Right ventricle myocardium superior (tissue), 1 donor: ENCODE measurements at places on chromosomes 2 and 18.

- DNase-seq: peak; percentile 34
Observed at GRCh38 chr2:23593752-23594459, 208.9 kb downstream of the KLHL29 start.

GRCh38 chr18:46939998-46940571 lies 22.7 kb downstream of the KATNAL2 start:
- DNase-seq: no peak

- DNase-seq: no peak
Observed at GRCh38 chr2:237147317-237147716, 61.6 kb downstream of the COPS8 start.

GRCh38 chr2:237459741-237460174 lies 27.3 kb upstream of the MLPH start:
- DNase-seq: no peak

DNA sequence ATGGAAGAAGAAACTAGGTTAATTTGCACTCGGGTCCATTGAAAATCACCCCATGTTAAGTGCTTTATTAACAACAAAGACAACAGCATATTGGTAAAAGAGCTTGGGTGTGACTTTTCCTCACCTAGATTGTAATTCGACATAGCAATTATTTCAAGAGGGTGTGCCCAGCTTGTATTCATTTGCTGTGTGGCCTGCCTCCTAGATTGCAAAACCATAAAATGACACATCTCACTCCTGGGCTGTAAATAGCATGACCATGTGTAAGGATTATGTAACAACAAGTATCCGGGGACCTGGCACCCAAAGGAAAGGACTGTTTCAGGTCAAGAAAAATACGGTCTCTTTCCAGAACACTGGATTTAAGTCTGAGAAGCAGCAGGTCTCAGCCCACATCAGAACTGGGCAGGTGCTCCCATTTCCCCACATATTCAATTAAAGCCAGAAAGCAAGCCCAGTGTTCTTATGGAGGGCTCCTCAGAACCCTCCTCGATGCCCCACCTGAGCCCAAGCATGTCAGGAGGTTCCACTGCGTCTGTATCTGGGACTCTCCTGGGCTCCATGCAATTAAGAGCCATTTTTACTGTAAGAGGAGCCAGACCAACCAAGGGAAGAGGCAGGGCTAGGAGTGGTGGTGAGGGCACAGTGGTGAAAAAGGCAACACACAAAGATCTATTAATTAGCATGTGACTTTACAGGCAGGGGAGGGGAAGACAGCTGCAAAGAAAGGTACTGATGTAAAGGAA lies 39.2 kb downstream of the MREG start:
- no peak for DNase-seq

GRCh38 chr2:128788636-128789220 lies 470.1 kb upstream of the HS6ST1 start:
- DNase-seq: no peak

DNA sequence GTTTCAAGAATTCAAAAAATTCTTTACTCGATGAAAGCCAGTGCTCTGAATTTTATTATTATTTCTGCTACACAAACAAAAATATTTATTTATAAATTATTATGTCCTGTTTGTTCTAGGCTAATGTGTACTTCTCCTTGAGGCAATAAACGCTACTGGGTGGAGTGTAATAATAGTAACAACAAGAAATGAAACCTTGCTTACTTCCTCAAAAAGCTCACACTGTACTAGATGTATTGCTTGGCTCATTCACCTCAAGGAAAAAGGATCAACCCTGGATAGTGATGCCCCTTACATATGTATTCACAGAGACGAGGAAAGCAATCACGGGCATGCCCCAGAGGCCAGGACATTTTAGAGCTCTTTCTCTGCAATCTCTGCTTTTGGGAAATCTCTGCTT lies 685.6 kb upstream of the NXPH2 start:
- DNase-seq: no peak

DNA sequence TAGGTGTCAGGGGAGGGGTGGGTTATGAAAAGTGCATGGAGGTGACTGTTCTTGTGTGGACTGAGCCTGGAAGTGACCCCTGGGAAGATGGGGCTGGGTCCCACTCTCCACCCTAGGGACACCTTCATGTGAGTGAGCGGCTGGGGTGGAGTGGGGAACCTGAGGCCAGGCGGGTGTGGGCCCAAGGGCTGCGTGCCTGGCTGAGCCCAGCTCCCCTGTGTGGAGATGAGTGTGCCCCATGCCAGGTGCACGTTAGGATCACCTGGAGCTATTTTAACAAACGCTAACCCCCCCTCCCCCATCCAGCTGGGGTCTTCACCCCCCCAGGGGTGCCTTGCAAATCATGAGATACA lies 26.5 kb downstream of the ZAP70 start:
- no peak for DNase-seq

DNA sequence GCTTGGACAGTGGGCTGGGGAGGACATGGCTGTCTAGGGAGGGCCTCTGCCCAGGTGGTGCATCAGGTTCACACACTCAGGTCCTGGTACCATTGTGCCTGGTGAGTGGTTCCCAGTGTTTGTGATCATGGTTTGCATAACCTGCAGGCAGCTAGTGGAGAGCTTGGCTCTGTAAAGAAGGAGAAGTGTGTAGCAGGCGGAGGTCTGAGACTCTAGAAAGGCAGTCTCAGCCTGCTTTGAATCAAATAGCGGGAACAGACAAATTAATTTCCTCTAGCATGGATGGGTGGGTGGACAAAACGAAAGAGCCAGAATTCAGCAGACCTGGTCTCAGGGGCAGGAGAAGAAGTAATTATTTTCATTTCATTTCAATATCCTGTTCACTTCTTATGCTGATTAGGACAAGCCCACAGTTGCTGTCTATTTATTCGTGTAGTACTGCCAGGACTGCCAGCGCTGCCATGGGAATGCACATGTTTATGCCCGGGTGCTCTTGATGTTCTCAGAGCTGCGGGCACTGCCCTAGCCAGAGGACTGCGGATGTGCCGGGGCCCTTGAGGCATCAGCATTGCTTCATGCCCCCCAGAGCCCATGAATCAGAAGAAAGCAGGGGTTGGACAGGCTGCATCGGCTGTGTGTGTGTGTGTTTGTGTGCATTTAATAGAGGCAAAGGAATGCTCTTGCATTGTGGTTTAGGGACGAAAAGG lies 45.4 kb upstream of the DLX2 start:
- DNase-seq: no peak

- DNase-seq: no peak
Observed at GRCh38 chr2:151844211-151844896, 16.1 kb upstream of the ARL5A start.

GRCh38 chr2:120614901-120615300 lies 120.8 kb upstream of the GLI2 start:
- peak; percentile 38 for DNase-seq

DNA sequence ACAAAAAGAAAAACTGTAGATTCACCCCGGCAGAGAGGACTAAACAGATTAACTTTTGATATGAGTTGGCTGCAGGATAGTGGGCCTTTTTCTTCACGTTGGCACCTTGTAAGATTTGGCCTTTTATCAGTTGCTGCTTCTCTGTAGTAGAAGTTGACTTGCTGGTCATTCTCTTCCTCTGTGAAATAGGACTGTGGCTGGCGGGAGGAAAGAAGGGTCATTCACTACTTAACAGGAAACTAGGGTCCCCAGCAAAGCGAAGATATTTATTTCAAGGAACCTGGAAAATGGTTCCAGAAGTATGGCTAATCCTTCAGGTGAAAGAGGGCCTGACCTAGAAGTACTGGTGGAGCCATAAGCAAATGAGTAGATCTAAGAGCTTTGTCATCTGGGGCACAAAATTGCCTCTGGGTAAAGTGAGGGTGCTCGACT lies 383 bp upstream of the ATP5MC3 start:
- no peak for DNase-seq

DNA sequence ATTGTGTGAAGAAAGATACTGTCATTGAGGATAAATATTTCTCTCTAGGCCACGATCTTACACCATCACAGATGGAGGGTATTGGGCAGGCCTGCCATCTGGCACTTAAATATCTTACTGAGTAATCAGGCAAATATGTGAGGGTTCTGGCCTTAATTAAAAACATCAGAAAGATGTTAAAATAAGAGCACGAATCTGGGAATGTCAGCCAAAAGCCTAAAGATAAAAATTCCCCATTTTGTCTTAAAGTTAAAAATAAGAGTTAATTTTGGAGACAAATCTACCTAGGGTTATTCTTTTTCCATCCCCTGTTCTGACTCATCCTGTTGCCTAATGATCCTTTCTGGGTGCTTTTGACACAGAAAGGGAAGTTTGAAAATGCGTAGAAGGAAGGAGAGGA lies 121.0 kb downstream of the SUCLG1 start:
- DNase-seq: no peak

DNA sequence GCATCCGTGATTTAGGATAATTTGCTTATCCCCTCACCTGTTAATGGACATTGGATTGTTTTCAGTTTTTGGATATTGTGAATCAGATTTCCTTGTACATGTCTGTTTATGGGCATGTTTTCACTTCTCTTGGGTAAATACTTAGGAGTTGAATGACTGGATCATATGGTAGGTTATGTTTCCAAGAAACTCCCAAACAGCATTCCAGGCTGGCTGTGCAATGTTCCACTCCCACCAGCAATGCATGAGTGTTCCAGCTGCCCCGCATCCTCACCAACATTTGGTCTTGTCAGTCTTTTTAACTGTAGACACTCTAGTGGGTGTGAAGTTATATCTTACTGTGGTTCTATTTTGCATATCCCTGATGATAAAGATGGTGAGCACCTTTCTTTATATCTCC lies 8.9 kb upstream of the LRRFIP1 start:
- no peak for DNase-seq

DNA sequence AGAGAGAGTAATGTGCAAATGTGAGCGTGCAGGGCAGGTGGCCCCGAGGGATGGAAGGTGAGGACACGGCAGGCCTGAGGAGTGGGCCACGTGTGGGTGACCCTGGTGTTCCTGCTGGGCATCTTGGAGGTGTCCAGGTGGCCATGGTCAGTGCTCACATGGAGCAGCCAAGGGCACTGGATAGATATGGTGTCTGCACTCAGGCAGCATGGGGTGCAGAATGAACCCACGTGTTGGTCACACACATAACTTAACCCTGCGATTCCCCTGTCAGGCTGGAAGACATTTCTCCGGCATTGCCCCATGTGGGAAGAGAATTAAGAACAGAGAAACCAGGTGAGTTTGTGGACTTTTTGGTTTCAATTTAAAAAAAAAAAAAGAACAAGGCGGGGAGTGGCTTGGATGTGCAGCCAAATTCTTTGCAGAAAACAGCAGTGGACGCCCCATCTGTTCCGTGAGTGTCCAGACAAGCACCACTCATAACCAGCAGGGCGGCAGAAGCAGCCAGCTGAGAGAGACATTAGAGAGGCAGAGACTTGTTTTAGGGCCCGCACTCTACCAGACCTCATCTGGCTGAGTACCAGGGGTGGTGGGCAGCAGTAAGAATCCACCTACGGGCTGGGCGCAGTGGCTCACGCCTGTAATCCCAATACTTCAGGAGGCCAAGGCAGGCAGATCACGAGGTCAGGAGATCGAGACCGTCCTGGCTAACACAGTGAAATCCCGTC lies 249.8 kb downstream of the ACKR3 start:
- DNase-seq: no peak

DNA sequence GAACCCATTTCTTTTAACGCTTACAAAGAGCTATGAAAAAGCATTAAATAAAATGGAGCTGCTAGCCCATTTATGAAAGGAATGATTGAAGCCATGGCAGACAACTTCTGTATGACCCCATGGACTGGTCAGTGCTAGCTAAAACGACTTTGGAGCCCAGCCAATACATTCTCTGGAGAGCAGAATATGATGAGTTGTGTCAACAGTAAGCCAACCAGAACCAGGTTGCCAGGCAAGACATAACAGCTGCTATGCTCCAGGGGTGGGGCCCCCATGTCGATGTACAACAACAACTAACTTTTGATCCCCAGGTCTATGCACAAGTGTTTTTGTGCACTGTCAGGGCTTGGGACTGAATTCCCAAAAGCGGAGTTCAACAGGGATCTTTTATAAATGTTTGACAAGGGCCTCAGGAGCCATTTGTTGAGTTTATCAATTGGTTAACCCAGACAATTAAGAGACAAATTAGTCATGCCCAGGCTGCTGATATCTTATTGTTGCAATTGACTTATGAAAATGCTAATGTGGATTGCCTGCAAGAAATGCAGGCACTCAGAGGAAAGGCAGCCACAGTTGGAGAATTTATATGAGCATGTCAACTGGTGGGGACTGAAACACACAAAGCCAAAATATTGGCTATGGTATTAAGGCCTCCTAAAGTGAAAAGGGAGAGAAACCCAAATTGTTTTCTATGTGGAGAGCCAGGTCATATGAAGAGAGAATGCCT lies 64.6 kb upstream of the MYO3B start:
- DNase-seq: no peak

- peak; percentile 51 for DNase-seq
Observed at GRCh38 chr2:39875182-39875913, 96.3 kb upstream of the THUMPD2 start.

GRCh38 chr2:188068093-188068492 lies 223.6 kb upstream of the GULP1 start:
- no peak for DNase-seq

GRCh38 chr2:27303093-27304025 lies 4.9 kb downstream of the UCN start:
- DNase-seq: peak; percentile 44

DNA sequence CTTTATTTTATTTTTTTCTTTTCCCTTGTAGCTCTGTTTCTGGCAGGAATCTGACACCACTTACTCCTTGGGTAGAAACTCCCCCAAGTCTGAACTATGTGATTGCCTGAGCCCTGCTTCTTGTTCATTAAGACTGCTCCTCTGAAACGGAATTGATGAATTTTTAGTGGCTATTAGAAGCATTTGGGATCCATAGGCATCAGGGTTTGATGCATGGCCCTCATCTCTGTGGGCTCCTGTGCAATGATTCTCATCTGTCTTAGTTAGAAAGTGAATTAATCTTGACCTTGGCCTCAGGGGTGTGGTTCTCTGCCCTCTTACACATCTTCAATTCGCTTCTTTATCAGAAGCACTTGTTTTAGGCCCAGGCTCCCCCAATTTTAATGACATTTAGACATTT lies 31.0 kb upstream of the DARS1 start:
- DNase-seq: no peak

DNA sequence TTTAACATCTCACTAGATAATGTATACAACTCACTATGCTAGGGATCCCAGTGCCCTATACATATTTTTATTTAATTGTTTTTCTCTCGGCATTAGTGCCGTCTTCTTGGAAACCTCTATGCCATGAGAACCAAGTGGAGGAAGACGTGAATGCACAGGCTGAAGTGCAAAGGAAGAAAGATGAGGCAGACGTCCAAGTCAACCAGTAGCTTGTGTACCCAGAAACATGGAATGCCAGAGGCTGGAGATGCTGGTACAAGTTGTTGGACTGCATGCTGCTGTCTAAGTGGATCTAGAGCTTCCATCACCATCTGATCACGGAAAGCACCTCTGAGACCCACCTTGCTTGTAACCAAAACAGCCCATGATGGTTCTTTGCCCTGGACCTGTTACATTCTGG lies 12.5 kb upstream of the GEMIN6 start:
- DNase-seq: no peak
